ENCODE measurements at places on chromosomes 7 and 10.

GRCh38 chr10:133140417-133141143 lies 19.4 kb upstream of the KNDC1 start:
- DNase-seq, result no peak

DNA sequence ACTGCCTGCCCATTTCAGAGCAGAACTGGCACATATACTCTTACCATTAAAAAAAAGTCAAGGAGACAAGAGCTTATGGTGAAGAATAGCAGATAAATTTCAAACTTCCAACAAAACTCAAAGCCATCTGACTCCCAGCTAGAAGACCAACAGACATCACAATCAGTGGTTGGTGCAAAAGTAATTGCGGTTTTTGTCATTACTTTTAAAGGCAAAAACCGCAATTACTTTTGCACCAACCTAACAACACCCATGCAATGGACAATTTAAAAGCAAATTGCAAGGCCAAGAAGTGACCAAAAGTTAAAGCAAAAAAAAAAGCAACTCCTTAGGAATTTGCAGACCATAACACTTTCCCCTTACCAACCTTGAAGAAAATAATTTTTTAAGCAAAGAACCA lies 18.8 kb downstream of the GLI3 start:
- no peak for DNase-seq

DNA sequence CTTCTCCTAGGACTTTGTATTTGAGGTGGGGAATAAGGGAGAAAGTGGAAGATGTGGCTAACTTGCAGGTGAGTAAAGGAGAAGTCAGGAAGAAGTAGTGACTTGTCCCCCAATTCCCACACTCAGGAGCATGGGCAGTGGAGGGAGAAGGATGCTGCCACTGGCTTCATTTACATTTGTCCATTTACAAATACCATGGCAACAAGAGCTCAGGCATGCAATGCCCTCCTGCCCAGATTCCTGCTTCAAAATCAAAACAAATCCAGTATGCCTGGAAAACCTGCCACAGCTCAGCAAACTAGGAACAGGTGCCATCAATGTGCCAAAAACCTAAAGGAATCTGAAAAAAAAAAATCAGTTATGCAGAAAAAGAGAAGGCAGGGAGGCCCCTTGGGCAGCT lies 139.9 kb downstream of the KCNMA1 start:
- DNase-seq, result no peak

GRCh38 chr10:44723619-44724325 lies 187.4 kb upstream of the TMEM72 start:
- no peak for DNase-seq

- no peak for DNase-seq
Observed at GRCh38 chr7:41219276-41219675, 483.6 kb downstream of the INHBA start.

GRCh38 chr7:6250364-6250833 lies 22.0 kb downstream of the CYTH3 start:
- no peak for DNase-seq

DNA sequence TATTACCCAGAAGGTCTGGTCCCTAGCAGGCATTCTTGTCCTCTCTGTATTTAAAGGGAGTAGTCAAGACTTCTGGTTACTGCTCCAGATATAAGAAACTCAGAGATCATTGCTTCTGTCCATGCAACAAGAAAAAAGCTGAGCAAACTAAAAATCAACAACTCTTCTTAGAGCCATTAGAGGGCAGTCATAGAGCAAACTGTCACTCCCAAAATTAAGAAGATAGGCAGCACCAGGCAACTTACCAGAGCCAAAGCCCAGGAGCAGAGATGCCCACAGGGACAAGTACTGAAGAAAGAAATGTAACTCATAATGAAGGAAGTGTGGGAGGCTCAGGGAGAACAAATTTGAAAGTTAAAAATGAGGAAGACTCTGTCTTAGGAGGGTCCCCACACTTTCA lies 472.9 kb upstream of the COBL start:
- no peak for DNase-seq

DNA sequence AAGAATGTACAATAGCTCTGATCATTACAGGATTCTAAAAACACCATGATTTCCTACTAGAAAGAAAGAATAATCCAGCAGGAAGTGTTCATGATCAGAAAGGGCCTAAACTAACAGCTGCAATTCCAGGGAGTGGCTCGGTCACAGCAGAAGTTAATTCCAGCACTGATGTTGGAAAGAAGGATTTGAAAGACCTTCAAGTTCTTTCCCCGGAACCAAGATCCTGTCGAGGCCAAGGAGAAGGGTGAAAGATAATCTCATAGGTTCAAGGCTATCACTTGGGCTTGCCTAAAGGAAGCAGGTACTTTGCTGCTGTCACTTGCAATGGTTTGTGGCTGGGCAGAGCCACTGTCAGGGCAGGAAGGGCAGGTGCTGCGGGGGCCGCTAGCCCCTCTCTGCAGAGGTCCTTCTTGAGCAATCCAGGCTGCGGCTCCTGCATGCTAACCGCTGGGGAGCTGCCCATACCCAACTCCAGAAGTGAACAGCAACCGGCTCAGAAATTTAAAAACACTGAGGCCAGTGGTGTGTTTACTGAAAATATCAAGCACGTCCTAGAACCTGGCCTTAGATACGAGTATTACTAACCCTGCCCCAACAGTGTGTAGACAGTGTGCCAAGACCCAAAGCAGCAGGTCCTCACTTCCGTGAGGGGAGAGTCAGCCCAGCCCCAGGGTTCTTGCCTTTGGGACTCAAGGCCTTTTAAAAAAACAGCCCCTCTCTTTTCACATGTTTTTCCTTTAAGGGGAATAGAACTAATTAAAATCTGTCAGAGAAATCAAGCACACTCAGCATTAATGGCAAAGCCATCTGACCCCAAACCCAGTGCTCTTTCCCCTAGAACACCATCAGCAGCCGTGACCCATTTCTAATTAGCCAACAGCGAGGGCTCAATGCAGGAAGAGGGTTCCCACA lies 76.8 kb downstream of the VIPR2 start:
- no peak for DNase-seq

GRCh38 chr7:79909176-79909575 lies 225.5 kb upstream of the GNAI1 start:
- no peak for DNase-seq

All from stimulated activated CD8-positive, alpha-beta memory T cell treated with anti-CD3 and anti-CD28 coated beads, Interleukin-15, amount 100 ng/mL, for 1 hour (primary cell).